HFFc6 (cell line): ENCODE measurements at places on chromosomes 3 and 15. TPM values are rescaled to one million over a fixed set of nuclear protein-coding genes. Genes with fewer than 3 reads are reported as not detected.

- peaks cover 28% of the 10 kb centered on the region for H3K4me1 ChIP-seq
- no peaks in the 10 kb centered on the region; the same call in 1 of the 2 replicates for H3K27me3 ChIP-seq
- no peak overlapping the region for H3K27ac ChIP-seq
- DNase-seq, result no peak
- H3K36me3 ChIP-seq, result no peaks in the 10 kb centered on the region
These were observed 202.0 kb downstream of the UBE2E2 start for GRCh38 chr3:23405081-23405480.

GRCh38 chr3:179902061-179902460 is 134.7 kb downstream of the PEX5L start:
- H3K4me1 ChIP-seq, result no peaks in the 10 kb centered on the region
- H3K4me3 ChIP-seq, result no peak overlapping the region
- H3K27me3 ChIP-seq, result peaks cover 7% of the 10 kb centered on the region; the same call in 1 of the 2 replicates
- DNase-seq, result no peak

- no peak for DNase-seq
- no peak overlapping the region for H3K27ac ChIP-seq
These were observed 79.0 kb downstream of the WDR76 start for GRCh38 chr15:43905755-43906154.

GRCh38 chr3:66702126-66702525 is 201.3 kb upstream of the LRIG1 start:
- no peaks in the 10 kb centered on the region for H3K27me3 ChIP-seq
- no peaks in the 10 kb centered on the region for H3K4me1 ChIP-seq
- DNase-seq, result no peak
- no peaks in the 10 kb centered on the region for H3K36me3 ChIP-seq
- no peak overlapping the region for H3K27ac ChIP-seq

DNA sequence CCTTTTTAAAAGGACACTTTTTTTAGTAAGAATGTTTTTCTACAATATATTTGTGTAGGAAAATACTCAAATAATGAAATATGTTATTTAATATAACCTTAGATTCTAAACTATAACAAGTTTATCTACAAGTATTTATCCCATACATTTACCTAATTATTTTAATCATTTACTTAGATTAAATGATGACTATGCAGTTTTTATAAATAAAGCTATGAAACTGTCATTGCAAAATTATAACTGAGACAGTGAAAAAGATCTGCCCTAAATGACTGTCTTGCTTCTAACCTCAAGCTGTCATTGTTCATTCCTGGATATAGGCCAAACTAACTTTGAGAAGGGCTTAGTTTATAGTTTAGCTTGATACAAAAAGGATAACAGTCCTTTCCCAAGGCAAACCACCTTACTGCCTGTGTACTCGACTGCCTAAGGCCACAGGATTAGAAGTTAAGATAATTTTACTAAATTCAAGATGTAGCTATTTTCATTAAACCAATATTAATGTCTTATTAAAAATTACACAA is 84.1 kb downstream of the GLDN start:
- no peaks in the 10 kb centered on the region for H3K4me1 ChIP-seq
- no peak overlapping the region for H3K4me3 ChIP-seq
- H3K27ac ChIP-seq, result no peak overlapping the region
- H3K36me3 ChIP-seq, result no peaks in the 10 kb centered on the region

DNA sequence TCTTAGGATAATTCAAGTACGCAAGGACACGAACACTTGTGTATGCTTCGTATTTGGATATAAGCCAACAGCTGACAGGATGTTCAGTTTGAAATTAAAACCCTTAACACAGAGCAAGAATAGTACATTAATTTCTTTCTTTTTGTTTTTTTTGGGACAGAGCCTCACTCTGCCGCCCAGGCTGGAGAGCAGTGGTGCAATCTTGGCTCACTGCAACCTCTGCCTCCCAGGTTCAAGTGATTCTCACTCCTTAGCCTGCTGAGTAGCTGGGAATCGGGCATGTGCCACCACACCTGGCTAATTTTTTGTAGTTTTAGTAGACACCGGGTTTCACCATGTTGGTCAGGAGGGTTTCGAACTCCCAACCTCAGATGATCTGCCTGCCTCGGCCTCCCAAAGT is 32.4 kb downstream of the TOMM70 start:
- H3K4me3 ChIP-seq, result no peak overlapping the region
- peaks cover 26% of the 10 kb centered on the region for H3K4me1 ChIP-seq
- no peaks in the 10 kb centered on the region; the same call in 1 of the 2 replicates for H3K27me3 ChIP-seq
- H3K27ac ChIP-seq, result no peak overlapping the region
- no peak for DNase-seq

DNA sequence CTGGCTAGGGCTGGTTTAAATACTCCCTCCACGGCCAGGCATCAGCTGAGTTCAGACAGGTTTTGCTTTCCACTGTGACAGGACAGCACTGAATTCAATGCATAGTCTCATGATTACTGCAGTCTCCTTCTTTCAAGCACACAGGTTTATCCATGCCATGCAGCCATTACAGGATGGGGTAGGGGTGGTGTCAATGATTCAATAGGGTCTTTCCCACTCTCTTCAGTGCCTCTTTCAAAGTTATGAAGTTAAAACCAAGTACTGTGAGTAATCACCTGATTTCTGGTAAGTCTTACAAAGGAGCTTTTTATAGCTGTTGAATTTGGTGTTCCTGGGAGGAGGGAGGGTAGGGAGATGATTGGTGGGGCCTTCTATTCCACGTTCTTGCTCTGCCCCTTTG is 47.2 kb downstream of the TMEM212 start:
- no peak overlapping the region for H3K4me3 ChIP-seq
- no peaks in the 10 kb centered on the region for H3K4me1 ChIP-seq
- no peak for DNase-seq
- H3K27ac ChIP-seq, result no peak overlapping the region
- no peaks in the 10 kb centered on the region for H3K36me3 ChIP-seq

DNA sequence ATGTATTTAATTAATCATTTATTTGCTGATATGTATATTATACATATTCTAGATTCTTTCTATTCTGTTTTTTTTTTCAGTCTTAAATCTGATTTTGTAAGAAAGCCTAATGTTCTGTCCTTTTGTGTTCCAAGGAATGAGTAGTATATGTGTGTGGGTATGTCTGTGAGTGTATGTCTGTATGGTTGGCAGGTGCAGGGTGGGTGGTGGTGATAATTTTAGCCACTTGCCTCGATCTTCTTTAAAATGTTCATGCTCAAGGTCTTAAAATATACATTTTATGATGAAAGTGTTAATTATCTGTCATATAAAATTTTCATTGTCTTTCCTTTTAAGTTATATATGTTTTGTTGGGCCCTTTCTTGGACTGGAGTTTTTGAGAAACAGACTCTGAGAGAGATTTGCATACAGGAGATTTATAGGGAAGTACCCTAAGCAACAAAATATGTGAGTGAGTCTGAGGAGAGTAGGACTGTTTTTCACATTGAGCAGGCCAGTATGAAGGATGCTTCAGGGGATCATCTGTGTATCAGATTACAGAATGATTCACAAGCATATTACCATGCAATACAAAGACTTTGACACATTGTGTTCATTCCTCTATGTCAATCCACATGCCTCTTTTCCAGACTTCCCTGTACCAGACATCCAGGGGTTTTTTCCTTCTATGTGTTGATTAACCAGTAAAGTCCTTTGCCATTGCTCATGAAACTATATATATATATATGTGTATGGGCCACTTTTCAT is 211.0 kb upstream of the DPPA4 start:
- peaks cover 3% of the 10 kb centered on the region for H3K27me3 ChIP-seq
- no peak overlapping the region for H3K4me3 ChIP-seq
- no peak for DNase-seq
- H3K36me3 ChIP-seq, result no peaks in the 10 kb centered on the region

DNA sequence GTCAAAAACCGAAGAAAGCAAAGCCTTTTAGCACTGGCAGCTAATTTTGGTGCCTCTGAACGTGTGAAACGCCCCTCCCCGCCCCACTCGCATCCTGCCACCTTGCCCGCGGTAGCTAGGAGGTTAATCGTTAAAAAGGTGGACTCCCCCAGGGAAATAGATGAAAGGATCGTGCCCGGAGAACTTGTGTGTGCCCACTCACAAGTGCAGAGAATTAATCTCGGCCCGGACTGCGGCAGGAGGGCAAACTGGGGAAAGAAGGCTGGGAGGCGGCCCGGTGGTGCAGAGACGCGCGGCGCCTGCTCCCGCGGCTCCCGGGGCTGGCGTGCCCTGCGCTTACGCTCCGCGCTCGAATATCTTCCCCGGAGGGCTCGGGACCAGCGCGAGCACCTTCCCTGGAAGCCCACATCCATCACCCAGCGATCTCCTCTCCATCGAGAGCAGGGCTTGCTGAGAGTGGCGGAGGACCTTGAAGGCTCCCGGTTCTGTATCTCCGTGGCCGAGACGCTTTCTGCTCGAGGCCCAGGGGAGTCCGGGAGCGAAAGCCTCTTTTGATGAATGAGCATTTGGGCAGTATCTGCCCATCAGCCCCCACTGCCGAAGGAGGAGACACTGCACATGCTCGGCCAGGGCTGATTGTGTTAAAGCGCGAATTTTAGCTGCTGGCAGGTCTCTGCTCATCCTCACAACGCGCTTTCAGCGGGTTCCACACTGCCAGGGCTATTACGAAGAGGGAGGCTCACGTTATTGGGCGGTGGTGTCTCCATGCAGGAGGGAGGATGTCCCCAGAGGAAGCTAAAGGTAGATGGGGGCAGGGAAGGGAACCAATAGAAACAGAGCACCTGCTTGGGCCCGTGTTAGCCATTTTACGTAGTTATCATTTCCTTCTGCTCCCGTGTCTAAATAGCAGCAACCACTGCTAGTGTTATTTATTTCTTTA is 1.3 kb upstream of the SPTSSB start:
- peaks cover 20% of the 10 kb centered on the region for H3K27me3 ChIP-seq
- peak overlapping the region; percentile 81 for H3K4me3 ChIP-seq
- H3K36me3 ChIP-seq, result no peaks in the 10 kb centered on the region
- no peak overlapping the region for H3K27ac ChIP-seq

DNA sequence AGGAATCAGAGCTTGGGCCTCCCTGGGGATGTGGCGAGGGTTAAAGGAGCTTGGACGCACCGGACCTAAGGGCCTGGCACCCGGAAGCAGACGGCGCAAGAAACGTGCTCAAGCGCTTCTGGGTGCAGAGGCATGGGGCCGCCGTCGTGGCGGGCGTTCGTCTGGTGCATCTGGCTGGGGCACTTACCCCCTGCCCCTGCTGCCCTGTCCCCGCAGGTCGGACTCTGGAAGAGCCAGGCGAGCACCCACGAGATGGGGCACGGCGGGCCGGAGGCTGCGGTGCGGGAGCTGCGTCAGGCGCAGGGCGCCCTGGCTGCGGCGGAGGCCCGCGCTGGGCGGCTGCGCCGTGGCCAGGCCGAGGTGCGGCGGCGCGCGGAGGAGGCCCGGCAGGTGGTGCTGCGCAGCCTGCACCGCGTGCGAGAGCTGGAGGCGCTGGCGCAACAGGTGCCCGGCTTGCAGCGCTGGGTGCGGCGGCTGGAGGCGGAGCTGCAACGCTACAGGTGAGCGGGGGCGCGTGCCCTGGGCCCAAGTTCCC is 2.5 kb downstream of the EFCC1 start:
- H3K4me1 ChIP-seq, result peaks cover 26% of the 10 kb centered on the region
- no peak overlapping the region for H3K4me3 ChIP-seq
- peaks cover 38% of the 10 kb centered on the region for H3K27me3 ChIP-seq
- H3K36me3 ChIP-seq, result no peaks in the 10 kb centered on the region
- no peak overlapping the region for H3K27ac ChIP-seq

- no peaks in the 10 kb centered on the region for H3K36me3 ChIP-seq
- H3K27ac ChIP-seq, result no peak overlapping the region
- no peaks in the 10 kb centered on the region for H3K4me1 ChIP-seq
- H3K4me3 ChIP-seq, result no peak overlapping the region
- no peak for DNase-seq
These were observed 54.8 kb upstream of the BCL6 start for GRCh38 chr3:187799942-187800641.

- DNase-seq, result no peak
- H3K4me3 ChIP-seq, result no peak overlapping the region
- H3K27me3 ChIP-seq, result peaks cover 22% of the 10 kb centered on the region
- peaks cover 6% of the 10 kb centered on the region; the same call in 1 of the 2 replicates for H3K36me3 ChIP-seq
- peaks cover 27% of the 10 kb centered on the region for H3K4me1 ChIP-seq
These were observed 82.8 kb upstream of the MEF2A start for GRCh38 chr15:99482993-99483392.

GRCh38 chr15:26521130-26521529 is 251.7 kb downstream of the GABRB3 start:
- no peak overlapping the region for H3K4me3 ChIP-seq
- no peak overlapping the region for H3K27ac ChIP-seq
- no peaks in the 10 kb centered on the region for H3K4me1 ChIP-seq
- DNase-seq, result no peak
- H3K36me3 ChIP-seq, result no peaks in the 10 kb centered on the region
- H3K27me3 ChIP-seq, result no peaks in the 10 kb centered on the region

GRCh38 chr3:196969660-196970546 is 1.3 kb upstream of the PIGZ start:
- no peak overlapping the region for H3K27ac ChIP-seq
- H3K27me3 ChIP-seq, result peaks cover 6% of the 10 kb centered on the region; the same call in 1 of the 2 replicates
- no peak for DNase-seq
- peak overlapping the region; percentile 53 for H3K4me3 ChIP-seq
- H3K4me1 ChIP-seq, result peaks cover 14% of the 10 kb centered on the region; the same call in 1 of the 2 replicates

DNA sequence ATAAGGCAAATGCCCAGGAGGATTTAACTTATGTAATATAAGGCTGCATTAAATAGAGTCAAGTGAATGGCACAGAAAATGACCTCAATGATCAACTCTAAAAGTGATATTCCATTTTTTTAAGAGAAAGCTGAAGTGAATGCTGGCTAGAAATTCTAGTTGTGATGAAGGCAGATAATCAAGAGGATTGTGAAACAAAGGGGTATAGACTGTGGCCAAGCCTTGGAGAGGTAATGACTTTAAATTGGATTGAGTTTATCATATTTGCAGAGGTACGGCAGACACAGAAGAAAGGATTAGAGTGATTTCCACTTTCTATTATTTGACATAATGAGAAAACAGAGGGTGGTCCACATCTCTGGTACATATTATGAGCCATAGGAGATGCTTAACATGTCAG is 269.2 kb downstream of the MECOM start:
- H3K4me3 ChIP-seq, result no peak overlapping the region
- H3K27me3 ChIP-seq, result no peaks in the 10 kb centered on the region; the same call in 1 of the 2 replicates
- H3K27ac ChIP-seq, result no peak overlapping the region
- no peaks in the 10 kb centered on the region for H3K36me3 ChIP-seq
- no peaks in the 10 kb centered on the region for H3K4me1 ChIP-seq

Gene TEX9
- total RNA-seq, result 0.81 to 2.4 TPM (median 1.4 TPM) in 3 replicates

Gene UBAP1L
- 0.56 to 1.1 TPM (median 0.79 TPM) in 3 replicates for total RNA-seq

Gene CPNE9
- total RNA-seq, result not detected in 3 replicates

Gene CACNA1D
- not detected in 3 replicates for total RNA-seq
